ENCODE measurements at places on chromosomes 4 and X. TPM values are rescaled to one million over a fixed set of nuclear protein-coding genes. Genes with fewer than 3 reads are reported as not detected.

The PACRGL gene
- 23.0 TPM for total RNA-seq

The MAGEB2 gene
- not detected for total RNA-seq

DNA sequence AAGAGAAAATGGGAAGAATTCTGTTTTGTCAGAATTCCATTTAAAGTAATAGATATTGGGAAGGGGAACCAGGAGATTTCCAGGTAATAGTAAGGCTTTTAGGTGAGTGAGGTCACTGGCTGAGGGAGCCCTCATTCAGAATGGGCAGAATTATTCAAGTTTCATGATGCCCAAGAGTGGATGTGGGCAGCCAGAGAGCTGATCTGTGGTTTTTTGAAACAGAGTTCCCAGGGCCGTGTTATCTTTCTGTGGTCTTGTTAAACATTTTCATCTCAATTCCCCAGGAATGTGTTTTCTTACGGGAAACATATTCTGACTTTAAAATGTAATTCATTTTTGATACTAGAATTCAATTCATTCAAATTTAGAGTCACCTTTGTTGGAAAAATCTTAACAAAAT, 182.0 kb upstream of the AADAT start:
- DNase-seq = no peak
- H3K36me3 ChIP-seq = no peaks in the 10 kb centered on the region
- H3K27me3 ChIP-seq = no peaks in the 10 kb centered on the region
- no peaks in the 10 kb centered on the region for H3K4me1 ChIP-seq
- H3K27ac ChIP-seq = no peak overlapping the region

DNA sequence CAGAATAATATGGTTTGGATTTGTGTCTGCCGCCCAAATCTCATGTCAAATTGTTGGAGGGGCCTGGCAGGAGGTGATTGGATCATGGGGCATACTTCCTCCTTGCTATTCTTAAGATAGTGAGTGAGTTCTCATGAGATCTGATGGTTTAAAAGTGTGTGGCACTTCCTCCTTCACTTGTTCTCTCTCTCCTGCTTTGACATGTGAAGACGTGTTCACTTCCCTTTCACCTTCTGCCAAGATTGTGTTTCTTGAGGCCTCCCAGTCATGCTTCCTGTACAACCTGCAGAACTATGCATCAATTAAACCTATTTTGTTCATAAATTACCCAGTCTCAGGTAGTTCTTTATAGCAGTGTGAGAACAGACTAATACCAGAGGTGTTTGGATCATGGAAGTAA, 325.7 kb upstream of the GIMD1 start:
- H3K4me1 ChIP-seq = no peaks in the 10 kb centered on the region
- no peaks in the 10 kb centered on the region for H3K27me3 ChIP-seq
- no peaks in the 10 kb centered on the region for H3K36me3 ChIP-seq
- no peak overlapping the region for H3K4me3 ChIP-seq
- no peak overlapping the region for H3K27ac ChIP-seq

- no peak for DNase-seq
- H3K27me3 ChIP-seq = no peaks in the 10 kb centered on the region
- no peaks in the 10 kb centered on the region for H3K36me3 ChIP-seq
Observed at GRCh38 chr4:146073517-146073916, 102.0 kb upstream of the LSM6 start.

All from GM23338 (cell line).